ENCODE measurements at places on chromosomes 11 and 22. TPM values are rescaled to one million over a fixed set of nuclear protein-coding genes. Genes with fewer than 3 reads are reported as not detected.

SYNGR1 gene
- polyA plus RNA-seq = 24.5 TPM

CRYBB2 gene
- not detected for polyA plus RNA-seq

KRTAP5-1 gene
- not detected for polyA plus RNA-seq

ZFP91 gene
- 15.4 TPM for polyA plus RNA-seq

VWCE gene
- not detected for polyA plus RNA-seq

GLYAT gene
- polyA plus RNA-seq = not detected

WNT11 gene
- polyA plus RNA-seq = 2.4 TPM

SCO2 gene
- 14.8 TPM for polyA plus RNA-seq

YPEL1 gene
- 100 TPM for polyA plus RNA-seq
